Activated CD8-positive, alpha-beta T cell treated with anti-CD3 and anti-CD28 coated beads, Interleukin-2, amount 10 ng/mL, durations not matched to agents 7 days and 5 days (primary cell): ENCODE measurements at places on chromosomes 7 and 10. TPM values are rescaled to one million over a fixed set of nuclear protein-coding genes. Genes with fewer than 3 reads are reported as not detected.

DNA sequence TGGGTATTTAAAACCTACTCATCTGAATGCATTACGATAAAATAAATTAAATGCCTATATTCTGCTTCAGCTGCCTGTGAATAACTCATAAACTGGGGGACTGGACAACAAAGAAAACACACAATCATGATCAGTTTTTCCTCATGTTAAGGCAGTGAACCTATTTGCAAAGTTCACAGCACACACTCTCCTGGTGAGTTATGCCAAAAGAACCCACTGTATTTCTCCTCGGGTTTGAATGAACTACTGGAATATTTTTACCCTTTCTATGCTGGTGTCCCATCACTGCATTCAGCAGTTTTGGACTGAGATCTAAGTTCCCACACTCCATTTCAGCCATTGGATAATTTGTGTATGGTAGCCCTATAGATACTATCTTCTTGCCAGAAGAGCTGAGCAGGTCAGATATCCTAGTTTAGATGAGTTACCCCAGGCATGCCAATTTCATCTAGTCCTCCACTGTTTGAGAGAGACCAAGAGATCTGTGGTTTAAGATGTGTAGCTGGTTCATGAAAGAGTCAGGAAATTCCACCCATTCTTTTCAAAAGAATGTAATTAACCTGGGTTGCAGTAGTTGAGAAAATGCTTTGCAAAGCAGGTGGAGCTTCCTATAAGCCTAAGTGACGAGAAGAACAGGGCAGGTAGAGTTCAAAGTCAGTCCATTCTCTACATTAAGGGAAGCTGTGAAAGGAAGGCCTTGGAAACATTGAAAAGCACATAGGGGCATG lies 101.7 kb downstream of the PLXDC2 start:
- no peak overlapping the region for H3K27ac ChIP-seq
- H3K36me3 ChIP-seq, result no peaks in the 10 kb centered on the region
- H3K27me3 ChIP-seq, result no peaks in the 10 kb centered on the region
- DNase-seq, result no peak

DNA sequence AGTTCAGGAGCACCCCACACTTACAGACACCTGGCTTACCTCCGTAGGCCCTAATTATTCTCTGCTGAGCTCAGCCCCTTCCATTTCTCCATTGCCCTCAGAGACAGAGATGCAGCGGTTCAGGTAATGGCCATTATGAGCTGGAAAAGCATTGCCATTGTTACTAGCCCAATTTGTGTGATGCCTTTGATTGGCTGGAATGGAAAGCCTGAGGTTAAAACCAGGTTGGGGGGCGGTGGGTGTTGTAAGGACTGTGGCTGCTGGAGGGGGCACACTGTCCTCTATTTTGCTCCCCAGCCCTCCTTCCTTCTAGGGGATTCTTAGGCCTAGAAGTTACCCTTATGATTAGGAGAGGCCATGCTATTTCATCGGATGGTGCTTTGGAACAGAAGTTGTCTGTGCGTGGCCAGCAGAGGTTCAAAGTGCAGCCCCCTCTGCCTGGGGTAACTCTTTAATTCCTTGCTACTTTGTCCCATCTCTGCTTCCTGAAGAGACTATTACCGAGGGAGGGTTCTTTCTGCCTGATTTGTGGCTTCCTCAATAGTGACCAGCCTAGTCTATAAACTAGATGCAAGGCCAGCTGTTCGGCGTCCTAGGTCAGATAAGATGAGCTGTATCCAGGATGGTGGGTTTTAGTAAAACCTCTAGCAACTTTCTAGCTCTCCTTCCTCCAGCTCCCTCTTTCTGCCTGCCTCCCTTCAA lies 14.2 kb upstream of the ACSL5 start:
- no peak overlapping the region for H3K4me3 ChIP-seq
- H3K27me3 ChIP-seq, result no peaks in the 10 kb centered on the region
- no peak overlapping the region for H3K27ac ChIP-seq
- no peaks in the 10 kb centered on the region for H3K36me3 ChIP-seq

DNA sequence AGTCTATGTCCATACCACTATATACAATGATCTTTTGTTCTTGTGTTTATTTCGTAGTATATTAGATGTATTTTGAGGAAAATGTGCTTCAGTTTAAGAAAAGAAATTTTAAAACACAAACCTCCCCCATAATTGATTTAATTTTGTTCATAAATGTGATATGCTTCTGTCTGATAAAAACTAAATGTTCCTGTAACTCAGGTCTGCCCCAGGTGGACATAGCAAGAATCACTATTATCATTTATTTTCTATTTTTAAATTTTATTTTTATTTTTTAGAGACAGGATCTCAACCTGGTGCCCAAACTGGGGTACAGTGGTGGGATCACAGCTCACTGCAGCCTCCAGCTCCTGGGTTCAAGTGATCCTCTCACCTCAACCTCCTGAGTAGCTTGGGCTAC lies 43.2 kb downstream of the BEND7 start:
- DNase-seq, result no peak
- peaks cover 17% of the 10 kb centered on the region for H3K27me3 ChIP-seq
- H3K4me3 ChIP-seq, result no peak overlapping the region
- H3K27ac ChIP-seq, result no peak overlapping the region
- no peaks in the 10 kb centered on the region for H3K4me1 ChIP-seq
- H3K36me3 ChIP-seq, result no peaks in the 10 kb centered on the region

DNA sequence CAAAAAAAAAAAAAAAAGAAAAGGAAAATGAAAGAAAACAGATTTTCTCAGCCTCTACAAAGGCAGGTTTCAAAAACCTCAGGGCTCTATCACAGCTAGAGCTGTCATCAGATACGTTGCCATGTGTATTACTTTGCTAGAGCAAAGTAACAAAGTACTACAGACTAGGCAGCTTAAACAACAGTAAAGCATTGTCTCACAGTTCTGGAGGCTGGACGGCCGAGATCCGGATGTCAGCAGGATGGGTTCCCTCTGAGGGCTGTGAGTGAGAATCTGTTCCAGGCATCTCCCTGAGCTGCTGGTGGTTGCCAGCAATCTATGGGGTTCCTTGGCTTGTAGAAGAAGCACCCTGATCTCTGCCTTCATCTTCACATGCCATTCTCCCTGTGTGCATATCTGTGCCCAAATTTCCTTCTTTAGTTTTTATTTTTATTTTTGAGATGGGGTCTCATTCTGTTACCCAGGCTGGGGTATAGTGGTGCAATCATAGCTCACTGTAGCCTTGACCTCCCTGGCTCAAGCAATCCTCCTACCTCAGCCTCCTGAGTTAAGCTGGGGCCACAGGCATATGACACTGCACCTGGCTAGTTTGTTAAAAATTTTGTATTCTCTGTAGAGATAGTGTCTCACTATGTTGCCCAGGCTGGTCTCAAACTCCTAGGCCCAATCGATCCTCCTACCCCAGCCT lies 48.9 kb upstream of the KDM7A start:
- H3K36me3 ChIP-seq, result no peaks in the 10 kb centered on the region
- peak overlapping the region; percentile 57 for H3K27ac ChIP-seq
- DNase-seq, result no peak
- peak overlapping the region; percentile 8 for H3K4me3 ChIP-seq
- no peaks in the 10 kb centered on the region for H3K27me3 ChIP-seq
- peaks cover 51% of the 10 kb centered on the region for H3K4me1 ChIP-seq

DNA sequence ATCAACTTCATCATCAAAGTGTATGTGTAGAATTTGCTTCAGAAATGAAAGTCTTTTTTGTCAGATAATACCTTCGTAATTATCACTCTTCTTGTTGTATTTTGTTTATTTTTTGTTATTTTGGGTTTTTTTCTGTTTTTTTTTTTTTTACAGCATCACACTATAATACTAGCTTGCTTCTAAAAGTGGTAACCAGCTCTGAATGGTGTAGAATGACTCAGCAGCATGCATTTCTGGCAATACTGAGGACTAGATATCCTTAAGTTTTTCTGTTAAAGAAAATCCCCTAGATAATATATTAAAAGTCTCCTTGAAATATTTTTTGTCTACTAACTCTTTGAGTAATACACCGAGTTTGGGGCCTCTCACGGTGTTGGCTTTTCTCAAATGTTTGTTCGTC lies 109.1 kb downstream of the LMBR1 start:
- no peak for DNase-seq
- no peak overlapping the region for H3K4me3 ChIP-seq
- peaks cover 8% of the 10 kb centered on the region for H3K4me1 ChIP-seq

The PLPP4 gene
- not detected for total RNA-seq
